ENCODE measurements at places on chromosomes 5 and 9.

GRCh38 chr5:7676455-7676854 is 174.5 kb downstream of the CFAP90 start:
- no peak for DNase-seq

DNA sequence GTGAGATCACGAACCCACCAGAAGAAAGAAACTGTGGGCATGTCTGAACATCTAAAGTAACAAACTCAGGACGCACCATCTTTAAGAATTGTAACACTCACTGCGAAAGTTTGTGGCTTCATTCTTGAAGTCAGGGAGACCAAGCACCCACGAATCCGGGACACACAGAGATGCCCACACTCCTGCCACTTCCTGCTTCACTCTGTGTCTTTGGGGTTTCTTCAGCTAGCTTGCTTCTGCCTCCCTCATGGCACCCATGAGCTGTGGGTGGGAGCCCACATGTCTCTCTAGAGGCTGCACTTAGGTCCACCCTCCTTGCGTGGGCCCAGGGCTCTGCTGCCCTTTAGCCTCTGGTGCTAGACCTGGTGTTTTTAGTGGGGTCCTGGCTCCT is 61.2 kb upstream of the CNOT6 start:
- DNase-seq, result no peak

DNA sequence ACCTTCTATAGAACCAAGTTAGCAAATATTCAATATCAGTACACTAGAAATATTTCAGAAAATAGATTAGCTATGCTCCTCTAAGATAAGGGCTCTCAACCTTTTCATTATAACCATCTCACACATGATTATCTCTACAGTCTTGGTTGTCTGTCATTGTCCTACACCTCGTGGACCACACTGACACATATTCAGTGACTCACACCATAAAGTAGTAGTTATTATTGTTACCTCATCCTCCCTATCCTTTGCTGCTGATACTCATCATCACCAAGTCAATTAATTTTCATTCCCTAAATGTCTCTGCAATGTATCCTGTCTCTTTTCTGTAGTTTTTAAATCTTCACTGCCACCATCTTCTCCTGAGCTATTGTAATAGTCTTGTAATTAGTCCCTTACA is 1309.2 kb upstream of the C9orf72 start:
- DNase-seq, result no peak

GRCh38 chr9:86965636-86966395 is 18.5 kb upstream of the GAS1 start:
- no peak for DNase-seq

DNA sequence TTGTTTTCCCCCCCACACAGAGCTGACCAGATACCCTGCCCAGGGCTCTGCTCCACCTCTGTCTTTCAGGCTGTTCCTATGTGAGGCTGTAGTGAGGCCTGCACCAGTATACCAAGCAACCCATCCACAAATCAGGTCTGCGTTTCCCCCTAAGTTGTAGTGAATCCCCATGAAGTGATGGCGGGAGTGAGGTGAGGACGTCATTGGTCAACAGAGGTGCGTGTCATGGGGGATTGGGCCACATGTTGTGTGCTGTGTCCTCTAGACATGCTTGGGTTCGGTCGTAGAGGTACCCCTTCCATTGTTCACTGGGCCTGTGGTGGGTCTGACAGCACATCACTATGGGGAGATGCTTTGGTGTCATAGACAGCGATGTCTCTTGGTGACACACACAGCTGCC is 184.6 kb downstream of the CACNA1B start:
- DNase-seq, result no peak

DNA sequence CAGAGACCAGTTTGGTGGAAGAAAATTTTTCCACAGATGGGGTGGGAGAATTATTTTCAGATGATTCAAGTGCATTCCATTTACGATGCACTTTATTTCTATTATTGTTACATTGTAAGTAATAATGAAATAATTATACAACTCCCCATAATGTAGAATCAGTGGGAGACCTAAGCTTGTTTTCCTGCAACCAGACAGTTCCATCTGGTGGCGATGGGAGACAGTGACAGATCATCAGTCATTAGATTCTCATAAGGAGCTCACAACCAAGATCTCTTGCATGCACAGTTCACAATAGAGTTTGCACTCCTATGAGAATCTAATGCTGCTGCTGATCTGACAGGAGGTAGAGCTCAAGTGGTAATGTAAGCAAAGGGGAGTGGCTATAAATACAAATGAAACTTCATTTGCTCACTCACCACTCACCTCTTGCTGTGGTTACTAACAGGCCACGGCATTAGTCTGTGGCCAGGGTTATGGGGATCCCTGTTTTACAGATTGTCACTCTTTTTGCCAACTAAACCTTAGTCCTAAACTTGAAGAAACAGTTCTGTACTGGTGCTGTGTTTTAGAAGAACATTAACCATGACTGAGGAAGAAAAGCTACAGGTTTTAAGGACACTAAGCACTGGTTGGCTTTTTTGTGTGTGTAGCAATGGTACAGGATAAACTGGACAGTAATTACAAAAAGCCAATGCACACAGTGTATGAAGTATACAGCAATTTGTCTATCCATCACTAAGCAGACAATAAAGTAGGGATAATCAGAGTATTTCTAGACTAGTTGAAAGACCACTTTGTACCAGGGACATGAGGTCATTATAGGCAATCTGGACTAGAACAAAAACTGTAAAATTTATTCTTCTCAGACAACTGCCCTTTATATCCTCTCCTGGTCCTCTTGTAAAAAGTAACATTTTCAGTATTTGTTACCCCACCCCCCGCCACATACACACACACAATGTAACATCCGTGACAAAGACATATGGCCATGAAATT is 9.9 kb downstream of the TMEM232 start:
- no peak for DNase-seq

DNA sequence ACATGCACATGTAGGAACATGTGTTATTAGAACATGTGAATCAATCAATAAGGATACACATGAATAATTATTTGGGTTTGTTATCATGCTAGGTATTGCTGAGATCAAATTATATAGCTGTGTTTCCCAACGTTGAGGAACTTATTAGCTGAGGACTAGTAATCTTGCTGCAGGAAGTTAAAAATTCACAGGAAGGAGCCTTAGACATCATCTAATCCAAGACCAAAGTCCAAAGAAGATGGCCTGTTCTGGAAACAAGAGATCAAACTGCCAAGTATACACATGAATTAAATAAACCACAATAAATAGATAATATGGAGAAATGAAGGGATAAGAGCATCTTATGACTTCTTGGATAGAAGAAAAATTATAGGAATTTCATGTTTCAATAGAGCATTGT is 19.9 kb downstream of the POU5F2 start:
- DNase-seq, result no peak

- DNase-seq, result no peak
These were observed 31.8 kb upstream of the LMX1B start for GRCh38 chr9:126581893-126582292.

DNA sequence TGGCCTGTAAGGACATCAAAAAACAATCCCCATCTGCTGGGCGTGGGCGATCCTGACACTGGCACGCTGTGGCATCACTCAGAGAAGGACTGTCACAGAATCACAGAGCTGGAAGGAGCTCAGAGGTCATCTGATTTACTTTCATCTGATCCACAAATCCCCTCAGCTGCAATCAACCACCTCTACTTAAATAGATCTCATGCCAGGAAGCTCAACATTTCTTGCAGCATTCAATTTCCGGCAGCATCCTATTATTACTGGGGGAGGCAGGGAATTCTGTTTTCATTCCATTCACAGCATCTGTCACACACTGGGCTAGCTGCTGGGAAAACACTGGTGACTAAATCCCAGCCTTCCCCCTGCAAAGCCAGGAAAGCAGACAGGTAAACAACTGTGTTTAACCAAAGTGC is 38.3 kb downstream of the RETREG1 start:
- no peak for DNase-seq

DNA sequence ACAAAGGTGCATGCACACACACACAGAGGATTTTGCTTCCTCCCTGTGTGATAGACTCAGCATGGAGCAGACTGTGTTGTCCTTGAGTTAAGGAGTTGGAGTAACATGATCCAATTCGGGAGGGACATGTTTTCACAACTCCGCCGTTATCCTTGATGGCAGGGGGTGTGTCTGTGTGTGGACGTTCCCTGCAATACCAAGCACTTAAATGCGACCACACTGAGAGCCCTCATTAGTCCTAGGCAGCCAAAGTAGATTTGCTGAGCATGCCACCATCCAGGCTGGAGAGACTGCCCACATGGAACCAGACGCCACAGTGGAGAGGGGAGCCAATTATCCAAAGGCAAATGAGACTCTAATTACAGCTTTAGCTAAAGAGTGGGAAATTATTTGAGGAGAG is 140.1 kb downstream of the DOCK2 start:
- DNase-seq, result no peak

DNA sequence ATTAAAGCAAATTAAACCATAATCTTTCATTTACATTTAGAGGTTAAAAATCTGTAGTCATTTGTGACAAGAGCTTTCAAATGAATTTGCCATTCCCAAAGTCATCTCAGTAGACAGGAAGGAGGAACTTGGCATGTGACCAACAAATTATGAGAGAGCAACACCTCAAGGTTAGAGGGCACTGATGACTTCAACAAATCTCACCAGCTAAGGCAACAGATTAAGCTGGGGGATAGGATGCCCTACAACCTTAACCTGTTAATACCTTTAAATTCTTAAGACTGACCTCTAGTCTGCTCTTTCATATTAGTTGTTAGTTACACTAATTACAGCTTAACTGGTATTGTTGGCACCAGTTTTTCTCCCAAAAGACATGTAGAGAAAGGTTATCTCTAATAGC is 18.4 kb downstream of the POU5F2 start:
- no peak for DNase-seq

GRCh38 chr5:120479066-120479465 is 15.0 kb downstream of the PRR16 start:
- DNase-seq, result no peak

GRCh38 chr5:6902597-6902996 is 189.4 kb downstream of the TENT4A start:
- no peak for DNase-seq

DNA sequence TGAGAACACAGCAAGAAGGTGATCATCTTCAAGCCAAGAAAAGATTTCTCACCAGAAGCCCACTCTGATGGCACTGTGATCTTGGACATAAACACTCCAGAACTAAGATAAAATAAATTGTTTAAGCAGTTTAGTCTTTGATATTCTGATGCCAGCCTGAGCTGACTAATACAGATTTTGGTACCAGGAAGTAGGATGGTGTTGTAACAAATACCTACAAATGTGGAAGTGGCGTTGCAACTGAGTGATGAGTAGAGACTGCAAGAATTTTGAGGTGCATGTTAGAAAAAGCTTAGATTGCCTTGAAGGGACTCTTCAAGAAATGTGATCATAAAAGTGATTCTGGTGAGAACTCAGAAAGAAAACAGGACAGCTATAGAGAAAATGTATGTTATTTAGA is 592.4 kb upstream of the DAB2 start:
- no peak for DNase-seq

GRCh38 chr5:139278540-139279274 is 14.8 kb upstream of the MATR3 start:
- DNase-seq, result no peak

- DNase-seq, result no peak
These were observed 237.5 kb downstream of the AP3B1 start for GRCh38 chr5:78056901-78057514.

- DNase-seq, result no peak
These were observed 13.6 kb downstream of the C9orf57 start for GRCh38 chr9:72046630-72047456.

DNA sequence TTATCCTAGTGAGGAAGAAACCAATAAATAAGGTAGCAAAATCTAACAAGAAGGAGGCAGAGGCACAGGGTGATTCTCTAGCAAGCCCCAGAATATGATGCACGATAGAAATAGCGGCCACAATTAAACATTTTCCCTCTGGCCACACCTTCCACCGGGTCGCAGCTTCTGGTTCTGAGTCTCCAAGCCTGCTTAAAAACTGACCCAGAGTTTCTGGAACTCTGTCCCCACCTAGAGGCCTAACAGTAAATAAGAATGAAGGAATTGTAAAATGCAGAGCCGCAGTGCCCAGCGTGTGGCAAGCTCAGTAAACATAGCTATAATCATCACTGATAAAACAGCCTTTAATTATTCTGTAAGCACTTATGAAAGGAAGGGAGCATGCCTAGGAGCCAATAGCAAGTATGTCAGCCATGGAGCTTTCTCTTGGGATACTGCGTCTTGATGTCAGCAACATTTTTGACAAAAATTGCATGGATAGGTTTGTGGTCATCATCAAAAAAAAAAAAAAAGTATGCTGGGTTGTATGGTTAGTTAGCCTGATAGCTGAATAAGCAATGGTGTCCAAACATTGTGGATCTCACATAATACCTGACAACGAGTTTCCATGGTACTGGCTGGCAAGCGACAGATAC is 465.5 kb downstream of the DNAH5 start:
- no peak for DNase-seq

GRCh38 chr5:172442592-172442991 is 11.7 kb downstream of the SH3PXD2B start:
- no peak for DNase-seq

DNA sequence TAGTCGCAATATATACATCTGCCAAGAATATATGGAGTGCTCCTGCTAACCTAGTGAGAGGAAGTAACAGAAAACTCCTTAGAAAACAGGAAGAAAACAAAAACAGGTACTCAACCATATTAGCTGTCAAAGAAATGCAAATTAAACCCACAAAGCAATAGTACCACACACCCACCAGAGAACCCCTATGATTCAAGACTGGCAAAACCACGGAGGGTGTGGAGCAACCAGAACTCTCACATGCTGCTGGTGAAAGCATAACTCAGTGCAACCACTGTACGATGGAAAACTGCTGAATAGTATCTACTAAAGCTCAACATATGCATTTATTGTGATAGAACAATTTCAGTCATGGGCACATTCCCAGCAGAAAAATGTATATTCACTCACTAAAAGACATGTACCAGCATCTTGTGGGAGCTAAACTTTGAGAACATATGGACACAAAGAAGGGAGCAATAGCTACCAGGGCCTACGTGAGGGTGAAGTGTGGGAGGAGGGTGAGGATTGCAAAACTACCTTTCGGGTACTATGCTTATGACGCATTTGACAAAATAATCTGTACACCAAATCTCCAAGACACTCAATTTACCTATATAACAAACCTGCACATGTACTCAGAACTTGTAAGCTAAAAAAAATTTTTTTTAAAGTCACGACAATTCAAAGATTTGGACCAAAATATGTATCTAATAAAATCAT is 34.0 kb downstream of the PTPN3 start:
- no peak for DNase-seq

DNA sequence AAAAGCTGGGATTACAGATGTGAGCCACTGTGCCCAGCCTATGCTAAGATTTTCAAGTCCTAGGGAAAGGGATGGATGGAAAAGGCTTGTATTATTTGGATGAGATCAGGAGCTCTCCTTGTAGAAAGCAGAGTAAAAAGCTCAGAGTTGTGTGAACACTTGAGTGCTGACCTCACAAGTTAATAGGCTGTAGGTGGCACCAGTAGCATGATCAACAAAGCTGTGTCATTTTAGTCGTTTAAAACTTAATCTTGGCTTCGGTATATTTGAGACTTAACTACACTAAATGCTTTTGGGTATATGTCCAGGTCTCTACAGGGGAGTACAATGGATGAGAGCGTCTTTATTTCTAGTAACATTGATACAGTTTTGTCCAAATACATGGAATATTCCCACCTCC is 264.2 kb downstream of the TMEM38B start:
- DNase-seq, result no peak

Data from ureter (tissue), 1 donor.